Activated T-cell treated with anti-CD3 and anti-CD28 coated beads, Interleukin-2, amount 50 U/mL, for 24 hours (primary cell): ENCODE measurements at places on chromosomes 1 and 21.

DNA sequence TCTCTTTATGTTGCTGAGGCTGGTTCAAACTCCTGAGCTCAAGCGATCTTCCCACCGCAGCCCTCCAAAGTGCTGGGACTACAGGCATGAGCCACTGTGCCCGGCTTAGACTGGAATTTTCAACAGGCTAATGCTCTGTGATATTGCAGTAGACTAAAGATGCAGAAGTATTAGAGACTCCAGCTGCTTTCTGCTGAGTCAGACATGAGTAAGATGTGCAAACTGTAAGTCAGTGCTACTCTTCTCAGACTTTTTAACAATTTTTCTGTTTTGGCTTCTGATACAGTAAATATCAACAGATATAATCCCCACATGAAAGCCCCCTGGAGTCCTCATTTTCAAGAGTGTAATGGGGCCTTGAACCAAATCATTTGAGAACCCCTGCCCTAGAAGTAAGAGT is 29.3 kb upstream of the NLRP3 start:
- peaks cover 37% of the 10 kb centered on the region for H3K4me1 ChIP-seq
- peaks cover 2% of the 10 kb centered on the region for H3K27me3 ChIP-seq
- DNase-seq = no peak
- H3K4me3 ChIP-seq = no peak overlapping the region

- H3K27ac ChIP-seq = peak overlapping the region; percentile 78
- H3K36me3 ChIP-seq = peaks cover 33% of the 10 kb centered on the region
- no peaks in the 10 kb centered on the region for H3K27me3 ChIP-seq
- H3K4me1 ChIP-seq = peaks cover 35% of the 10 kb centered on the region
These were observed 29.4 kb downstream of the MRPL37 start for GRCh38 chr1:54229281-54229891.

DNA sequence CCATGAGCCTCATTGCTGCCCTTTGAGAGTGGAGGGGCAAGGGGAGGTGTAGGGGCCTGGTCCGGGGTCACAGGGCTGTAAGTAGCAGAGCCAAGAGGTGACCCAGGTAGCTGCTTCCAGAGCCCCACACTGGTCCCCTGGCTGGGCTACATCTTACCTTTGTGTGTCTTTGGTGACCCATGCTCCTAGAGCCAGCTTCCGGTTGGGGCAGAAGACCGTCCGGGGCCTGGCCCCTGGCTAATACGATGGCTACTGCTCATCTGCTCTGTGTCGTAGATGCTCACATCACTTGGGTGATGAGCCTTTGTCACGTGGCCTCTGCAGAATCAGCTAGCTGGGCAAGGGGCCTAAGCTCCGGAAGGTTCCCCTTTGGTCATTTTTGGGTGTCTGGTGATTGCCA is 20.6 kb downstream of the ABCG1 start:
- H3K4me3 ChIP-seq = no peak overlapping the region
- H3K27me3 ChIP-seq = no peaks in the 10 kb centered on the region
- H3K4me1 ChIP-seq = peaks cover 54% of the 10 kb centered on the region
- no peaks in the 10 kb centered on the region for H3K36me3 ChIP-seq

DNA sequence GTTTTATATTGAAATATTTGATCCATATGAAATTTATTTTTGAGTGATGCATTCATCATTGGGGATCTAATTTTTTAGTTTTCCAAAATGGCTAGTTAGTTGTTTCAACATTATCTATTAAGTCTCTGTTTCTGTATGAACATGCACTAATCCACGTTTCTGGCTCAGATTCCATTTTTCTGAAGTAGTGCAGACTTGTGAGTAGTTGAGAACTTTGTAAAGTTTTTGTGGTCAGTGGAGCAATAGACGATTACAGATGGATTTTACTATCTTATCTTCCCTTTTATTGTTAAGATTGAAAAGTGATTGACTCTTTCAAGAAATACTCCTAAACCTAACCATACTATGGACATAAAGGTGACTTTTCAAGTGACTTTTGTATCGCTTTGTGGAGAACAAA is 16.7 kb downstream of the SOAT1 start:
- H3K4me1 ChIP-seq = peaks cover 47% of the 10 kb centered on the region
- no peak overlapping the region for H3K4me3 ChIP-seq
- DNase-seq = no peak
- H3K27me3 ChIP-seq = no peaks in the 10 kb centered on the region
- H3K36me3 ChIP-seq = peaks cover 84% of the 10 kb centered on the region
- H3K27ac ChIP-seq = peak overlapping the region; percentile 63

- H3K4me1 ChIP-seq = peaks cover 2% of the 10 kb centered on the region
- H3K36me3 ChIP-seq = peaks cover 10% of the 10 kb centered on the region
- no peak for DNase-seq
- no peak overlapping the region for H3K4me3 ChIP-seq
- no peaks in the 10 kb centered on the region for H3K27me3 ChIP-seq
These were observed 110.8 kb downstream of the EIF4G3 start for GRCh38 chr1:21065851-21066250.

GRCh38 chr1:53276153-53276901 is 38.0 kb upstream of the MAGOH start:
- no peak for DNase-seq
- no peaks in the 10 kb centered on the region for H3K4me1 ChIP-seq
- peaks cover 91% of the 10 kb centered on the region for H3K36me3 ChIP-seq
- H3K4me3 ChIP-seq = no peak overlapping the region
- H3K27ac ChIP-seq = no peak overlapping the region
- H3K27me3 ChIP-seq = no peaks in the 10 kb centered on the region

DNA sequence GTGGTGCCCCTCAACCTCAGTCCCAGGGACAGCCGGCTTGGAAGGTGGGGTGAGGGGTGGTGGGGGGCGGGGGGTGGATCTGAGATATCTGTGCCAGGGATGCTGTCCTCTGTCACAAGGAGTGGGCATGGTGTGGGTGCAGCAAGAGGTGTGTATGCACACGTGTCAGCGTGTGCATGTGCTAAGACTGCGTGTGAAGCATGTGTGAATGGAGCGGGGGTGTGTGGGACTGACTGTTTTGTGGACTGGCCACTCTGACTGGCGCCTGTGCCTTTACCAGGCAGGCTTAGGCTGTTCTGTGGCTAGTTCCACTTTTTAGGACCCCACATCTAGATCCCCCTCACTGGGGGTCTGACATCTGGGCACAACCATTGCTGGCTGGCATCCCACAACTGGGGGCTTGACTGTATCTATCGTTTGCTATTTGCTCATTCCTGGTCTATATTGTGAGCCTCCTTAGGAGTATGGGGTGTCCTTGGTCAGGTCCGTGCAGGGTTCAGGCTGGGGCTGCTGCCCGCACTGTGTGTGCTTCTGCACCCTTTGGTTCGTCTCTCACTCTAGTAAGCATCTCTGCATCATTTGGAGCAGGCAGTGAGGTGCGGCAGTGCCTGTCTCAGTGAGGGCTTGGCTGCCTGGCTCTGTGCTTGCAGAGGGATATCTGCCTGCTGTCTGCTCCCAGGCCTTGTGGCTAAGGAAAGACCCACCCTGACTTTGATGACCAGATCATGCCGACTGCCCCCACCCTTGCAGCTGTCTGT is 1.9 kb downstream of the AMPD2 start:
- H3K27me3 ChIP-seq = no peaks in the 10 kb centered on the region
- peak overlapping the region; percentile 98 for H3K4me3 ChIP-seq
- DNase-seq = no peak

- H3K36me3 ChIP-seq = no peaks in the 10 kb centered on the region
- H3K27me3 ChIP-seq = peaks cover 27% of the 10 kb centered on the region
- H3K27ac ChIP-seq = no peak overlapping the region
- DNase-seq = no peak
- H3K4me3 ChIP-seq = no peak overlapping the region
- peaks cover 9% of the 10 kb centered on the region for H3K4me1 ChIP-seq
These were observed 5.0 kb upstream of the RWDD3 start for GRCh38 chr1:95229037-95229436.

GRCh38 chr1:182588500-182589396 is at the start of gene RNASEL:
RNASEL (minus strand) TSS chr1:182589256; CDS start chr1:182586806, 2,450 bp downstream.
- no peaks in the 10 kb centered on the region for H3K27me3 ChIP-seq
- peaks cover 26% of the 10 kb centered on the region for H3K36me3 ChIP-seq
- peak within 1 kb of the TSS; percentile 96 for H3K4me3 ChIP-seq
- peaks cover 53% of the 10 kb centered on the region for H3K4me1 ChIP-seq

- no peak for DNase-seq
- no peak overlapping the region for H3K27ac ChIP-seq
- no peaks in the 10 kb centered on the region for H3K36me3 ChIP-seq
- no peaks in the 10 kb centered on the region for H3K4me1 ChIP-seq
These were observed 544.0 kb downstream of the LMO4 start for GRCh38 chr1:87872692-87873091.

- peak overlapping the region; percentile 10 for H3K4me3 ChIP-seq
- H3K27me3 ChIP-seq = peaks cover 55% of the 10 kb centered on the region
- DNase-seq = no peak
- no peaks in the 10 kb centered on the region for H3K36me3 ChIP-seq
- H3K27ac ChIP-seq = no peak overlapping the region
- peaks cover 4% of the 10 kb centered on the region for H3K4me1 ChIP-seq
These were observed 9.7 kb downstream of the MYOG start for GRCh38 chr1:203076031-203076511.

- peaks cover 7% of the 10 kb centered on the region for H3K27me3 ChIP-seq
- peak overlapping the region; percentile 78 for H3K27ac ChIP-seq
- peaks cover 20% of the 10 kb centered on the region for H3K4me1 ChIP-seq
- no peaks in the 10 kb centered on the region for H3K36me3 ChIP-seq
These were observed 50.1 kb upstream of the COL6A1 start for GRCh38 chr21:45931397-45931969.

DNA sequence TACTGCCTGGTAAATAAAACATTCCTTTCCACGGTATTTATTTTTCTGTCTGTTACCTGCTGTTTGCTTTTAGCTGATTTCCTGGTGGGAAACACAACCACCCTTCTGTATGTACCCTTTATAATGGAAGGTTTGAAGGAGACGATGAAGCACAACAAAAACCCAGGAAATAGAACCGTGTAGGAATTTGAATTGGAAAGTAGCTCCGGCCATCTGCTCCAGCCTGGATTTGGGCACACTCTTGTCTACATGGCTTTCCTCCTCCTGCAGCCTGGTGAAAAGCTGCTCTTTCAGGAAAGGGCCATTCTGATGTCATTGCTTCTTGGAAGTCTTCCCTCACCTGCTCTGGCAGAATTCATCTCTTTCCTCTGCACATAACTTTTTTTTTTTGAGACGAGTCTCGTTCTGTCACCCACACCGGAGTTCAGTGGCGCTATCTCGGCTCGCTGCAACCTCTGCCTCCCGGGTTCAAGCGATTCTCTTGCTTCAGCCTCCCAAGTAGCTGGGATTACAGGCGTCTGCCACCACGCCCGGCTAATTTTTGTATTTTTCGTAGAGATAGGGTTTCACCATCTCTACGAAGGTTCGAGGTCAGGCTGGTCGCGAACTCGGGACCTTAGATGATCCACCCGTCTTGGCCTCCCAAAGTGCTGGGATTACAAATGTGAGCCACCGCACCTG is 2.7 kb downstream of the AK4 start:
- DNase-seq = no peak
- H3K4me3 ChIP-seq = no peak overlapping the region
- H3K36me3 ChIP-seq = no peaks in the 10 kb centered on the region
- peaks cover 39% of the 10 kb centered on the region for H3K27me3 ChIP-seq
- no peak overlapping the region for H3K27ac ChIP-seq

DNA sequence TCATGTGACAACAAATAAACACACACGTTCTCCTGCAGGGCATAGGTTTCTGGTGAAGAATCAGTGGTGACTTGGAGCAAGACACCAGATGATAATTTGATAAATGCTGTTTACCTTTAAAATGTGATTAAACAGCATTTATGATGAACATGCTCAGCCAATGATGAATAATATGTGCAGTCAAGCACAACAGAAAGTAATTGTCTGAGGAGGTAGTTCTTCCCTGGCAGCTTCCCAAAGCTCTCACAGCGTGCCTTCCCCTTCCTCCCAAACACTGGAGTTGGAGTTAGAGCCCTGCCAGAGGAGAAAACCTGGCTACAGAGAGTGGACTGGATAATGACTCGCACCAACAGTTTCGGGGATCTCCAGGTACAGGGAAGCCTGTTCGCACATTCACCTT is 463.5 kb downstream of the SMYD3 start:
- H3K36me3 ChIP-seq = no peaks in the 10 kb centered on the region
- H3K27ac ChIP-seq = no peak overlapping the region
- DNase-seq = no peak
- H3K4me3 ChIP-seq = no peak overlapping the region
- no peaks in the 10 kb centered on the region for H3K27me3 ChIP-seq
- H3K4me1 ChIP-seq = peaks cover under 1% of the 10 kb centered on the region

- H3K27me3 ChIP-seq = peaks cover 14% of the 10 kb centered on the region
- H3K27ac ChIP-seq = no peak overlapping the region
- no peak overlapping the region for H3K4me3 ChIP-seq
- H3K36me3 ChIP-seq = no peaks in the 10 kb centered on the region
These were observed 7.9 kb upstream of the TNNT2 start for GRCh38 chr1:201385299-201385891.

DNA sequence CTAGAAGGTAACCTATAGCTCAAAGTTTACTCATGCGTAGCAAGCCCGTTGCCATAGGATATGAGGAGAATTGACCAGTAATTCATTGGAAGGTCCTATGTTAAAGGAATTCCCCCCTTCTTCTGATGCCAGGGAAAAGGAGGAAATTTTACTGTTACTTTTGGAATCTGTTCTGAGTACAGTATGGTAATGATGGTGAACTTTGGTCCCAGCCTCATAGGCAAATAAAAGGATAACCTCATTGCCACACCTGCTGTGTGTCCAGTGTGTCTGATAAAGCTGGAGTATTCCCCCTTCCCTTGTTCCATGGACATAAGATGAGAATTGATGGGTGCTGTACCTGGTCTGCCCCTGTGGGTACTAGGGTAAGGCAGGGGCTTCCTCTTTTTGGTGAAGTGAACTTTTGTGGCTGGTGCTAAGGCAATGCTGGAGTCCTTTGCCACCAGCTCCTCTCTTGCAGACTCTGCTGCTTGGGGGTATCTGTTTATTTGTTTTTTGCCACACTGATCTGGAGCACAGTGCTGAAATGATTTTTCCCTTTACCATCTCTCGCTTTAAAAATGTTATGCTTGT is 22.2 kb downstream of the MPZ start:
- H3K36me3 ChIP-seq = no peaks in the 10 kb centered on the region
- H3K4me1 ChIP-seq = no peaks in the 10 kb centered on the region
- no peak for DNase-seq
- no peak overlapping the region for H3K4me3 ChIP-seq
- H3K27ac ChIP-seq = no peak overlapping the region
- H3K27me3 ChIP-seq = no peaks in the 10 kb centered on the region

DNA sequence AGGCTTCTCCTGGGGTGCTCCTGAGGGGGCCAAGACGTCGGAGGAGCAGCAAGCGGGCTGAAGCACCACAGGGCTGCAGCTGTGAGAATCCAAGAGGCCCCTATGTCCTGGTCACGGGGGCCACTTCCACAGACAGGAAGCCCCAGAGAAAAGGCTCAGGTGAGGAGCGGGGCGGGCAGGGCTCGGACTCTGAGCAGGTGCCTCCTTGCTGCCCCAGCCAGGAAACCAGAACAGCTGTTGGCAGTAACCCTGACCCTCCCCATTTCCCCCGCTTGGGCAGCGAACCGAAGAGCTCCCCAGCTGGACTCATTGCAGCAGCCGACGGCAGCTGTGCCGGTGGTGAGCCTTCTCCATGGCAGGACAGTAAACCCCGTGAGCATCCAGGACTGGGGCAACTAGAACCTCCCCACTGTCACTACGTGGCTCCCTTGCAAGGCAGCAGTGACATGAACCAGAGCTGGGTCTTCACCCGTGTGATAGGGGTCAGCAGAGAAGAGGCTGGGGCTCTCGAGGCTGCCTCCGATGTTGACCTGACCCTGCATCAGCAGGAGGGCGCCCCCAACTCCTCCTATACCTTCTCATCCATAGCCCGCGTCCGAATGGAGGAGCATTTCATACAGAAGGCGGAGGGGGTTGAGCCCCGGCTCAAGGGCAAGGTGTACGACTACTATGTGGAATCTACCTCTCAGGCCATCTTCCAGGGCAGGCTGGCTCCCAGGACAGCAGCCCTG is 625 bp downstream of the KLHDC7A start:
- peaks cover 22% of the 10 kb centered on the region for H3K27me3 ChIP-seq
- no peak overlapping the region for H3K27ac ChIP-seq
- peaks cover 7% of the 10 kb centered on the region for H3K4me1 ChIP-seq
- H3K4me3 ChIP-seq = no peak overlapping the region
- no peaks in the 10 kb centered on the region for H3K36me3 ChIP-seq
- no peak for DNase-seq
